ENCODE measurements at places on chromosomes 2 and 18.

DNA sequence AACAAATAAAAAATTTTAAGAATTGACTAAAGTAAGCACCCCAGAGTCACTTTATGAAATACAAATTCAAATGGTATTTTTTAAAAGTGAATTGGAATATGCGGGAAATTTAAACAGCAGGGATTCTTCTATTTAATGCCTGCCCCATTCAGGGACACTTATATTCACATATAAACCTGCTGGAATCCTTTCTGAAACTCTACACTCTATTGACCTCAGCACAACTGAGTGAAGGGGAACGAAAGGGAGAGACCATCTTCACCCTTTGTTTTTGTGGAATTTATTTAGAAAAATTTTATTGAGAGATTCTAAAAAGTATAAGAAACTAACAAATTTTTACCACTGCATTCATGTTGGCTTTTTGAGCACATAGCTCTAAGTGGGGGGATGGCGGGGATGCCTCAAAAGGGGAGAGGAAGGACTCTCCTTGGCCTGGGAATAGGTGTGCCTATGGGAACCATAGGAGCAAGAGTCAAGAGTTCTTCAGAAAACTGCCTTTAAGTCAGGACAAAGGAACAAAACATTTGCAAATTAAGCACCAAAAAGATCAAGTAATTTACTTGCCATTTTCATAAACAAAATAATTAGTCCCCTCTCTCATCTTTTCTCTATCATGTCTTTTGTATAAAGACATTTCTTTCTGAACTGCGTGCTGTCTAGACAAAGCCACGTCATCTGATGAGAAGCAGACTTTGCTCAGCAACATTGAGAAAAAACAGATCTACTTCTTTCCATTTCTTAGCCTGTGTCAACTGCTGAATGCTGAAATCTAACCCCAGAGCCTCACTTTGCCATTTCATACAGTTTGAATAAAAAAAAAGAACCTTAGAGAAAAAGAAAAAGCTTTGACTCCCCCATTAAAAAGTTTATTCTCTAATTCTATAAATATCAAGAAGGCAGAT, 21.6 kb upstream of the FLACC1 start:
- no peak for DNase-seq

GRCh38 chr18:23540867-23541266, 37.6 kb downstream of the RMC1 start:
- no peak for DNase-seq

- DNase-seq, result no peak
Measured at GRCh38 chr18:32920796-32921787, 148.3 kb upstream of the KLHL14 start.

DNA sequence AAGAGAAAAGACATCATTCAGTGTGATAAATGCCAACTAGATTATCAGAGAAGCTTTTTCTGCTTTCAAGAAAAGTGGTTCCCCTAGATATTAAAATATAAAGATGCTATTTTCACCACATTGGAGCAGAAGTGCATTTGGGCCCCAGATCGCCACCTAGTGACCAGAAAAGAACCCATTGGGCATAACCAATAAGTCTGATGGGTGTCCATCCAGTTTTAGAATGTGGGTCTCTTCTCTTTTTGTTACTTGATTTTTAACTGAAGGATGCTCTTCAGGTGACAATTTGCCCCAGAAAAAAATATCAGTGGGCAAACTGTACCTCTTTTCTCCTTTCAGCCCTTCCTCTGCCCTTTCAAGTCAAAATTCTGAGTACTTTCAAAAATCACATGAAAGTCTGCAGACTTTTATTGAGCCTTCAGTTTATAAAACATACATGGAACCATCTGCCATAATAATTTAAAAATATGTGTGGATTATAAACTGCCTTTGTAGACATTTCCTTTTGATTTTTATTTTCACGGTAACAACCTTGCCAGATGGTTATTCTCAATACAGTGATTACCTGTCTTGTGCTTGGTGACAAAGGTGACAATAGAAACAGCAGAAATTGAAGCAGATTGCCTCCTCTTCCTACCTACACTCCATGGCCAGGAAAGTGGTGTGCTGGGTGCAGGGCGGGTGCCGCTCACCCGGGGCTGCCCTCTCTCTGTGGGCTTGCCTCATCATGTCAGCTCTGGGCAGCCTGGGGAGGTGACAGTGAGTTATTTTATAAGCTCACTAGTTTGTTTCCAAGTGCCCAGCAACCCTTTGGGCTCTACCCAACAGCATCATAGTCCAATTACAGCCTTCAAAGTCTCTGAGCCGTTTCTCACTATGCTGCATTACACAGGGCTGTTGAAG, 124.5 kb downstream of the DCDC2C start:
- no peak for DNase-seq

- DNase-seq, result no peak
Measured at GRCh38 chr2:63667132-63667700, 78.5 kb downstream of the MDH1 start.

Measured in NCI-H345 (cell line).